WERI-Rb-1 (cell line): ENCODE measurements at places on chromosomes 12 and 14.

- no peak for DNase-seq
Measured at GRCh38 chr14:71206766-71207371, 299.6 kb downstream of the PCNX1 start.

DNA sequence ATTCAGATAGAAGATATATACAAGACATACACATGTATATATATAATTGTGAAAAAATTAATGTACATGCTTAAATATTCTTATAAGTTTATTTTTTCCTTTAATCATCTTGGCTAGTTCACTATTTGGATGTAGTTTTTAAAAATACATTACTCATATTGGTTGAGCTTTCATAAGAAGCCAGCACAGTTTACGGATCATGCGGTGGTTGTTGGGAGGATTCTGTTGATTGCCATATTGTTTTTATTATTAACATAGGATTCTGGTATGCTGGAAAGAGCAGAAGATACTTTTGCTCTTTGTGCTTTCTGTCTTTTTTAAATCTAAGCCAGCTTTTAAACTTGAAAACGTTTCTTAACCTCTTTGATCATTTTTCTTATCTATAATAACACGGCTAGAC, 163.4 kb downstream of the OTOGL start:
- no peak for DNase-seq

GRCh38 chr14:88748288-88748687, 44.5 kb downstream of the EML5 start:
- no peak for DNase-seq

GRCh38 chr12:110403976-110404682, 621 bp upstream of the ANAPC7 start:
- peak; percentile 78 for DNase-seq
